ENCODE measurements at places on chromosomes 13 and 19.

DNA sequence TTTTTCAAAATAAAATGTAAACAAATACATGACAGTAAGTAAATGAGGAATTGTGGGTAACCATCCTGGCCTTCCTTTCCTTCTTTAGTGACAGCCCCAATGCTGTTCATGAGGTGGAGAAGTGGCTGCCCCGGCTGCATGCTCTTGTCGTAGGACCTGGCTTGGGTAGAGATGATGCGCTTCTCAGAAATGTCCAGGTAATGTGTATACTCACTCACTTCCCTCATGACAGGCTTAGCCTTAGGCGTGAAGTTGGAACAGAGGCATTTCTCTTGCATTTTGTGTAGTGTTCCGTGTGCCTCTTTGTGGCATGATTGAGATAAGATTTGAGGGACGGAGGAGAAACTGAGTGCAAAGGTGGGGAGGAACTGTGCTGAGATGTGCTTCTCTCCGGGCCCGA is 12.0 kb downstream of the NAXD start:
- DNase-seq, result no peak

DNA sequence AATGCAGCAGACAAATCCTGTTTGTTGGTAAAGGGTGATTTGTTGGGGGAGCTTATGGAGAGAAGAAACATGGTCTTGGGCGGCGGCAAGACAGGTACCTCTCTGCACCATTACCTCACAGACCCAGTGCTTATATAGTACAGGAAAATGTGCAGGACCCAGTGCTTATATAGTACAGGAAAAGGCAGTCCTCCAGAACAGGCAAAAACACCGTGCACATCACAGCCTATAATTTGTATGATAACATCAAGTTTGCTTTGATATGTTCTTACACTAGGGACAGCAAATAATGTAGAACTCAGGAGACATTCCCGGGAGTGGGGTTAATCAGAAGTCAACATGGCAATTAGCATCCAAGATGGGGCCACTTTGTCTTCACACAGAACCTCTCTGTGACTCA is 20.9 kb downstream of the VAV1 start:
- no peak for DNase-seq

GRCh38 chr13:101080616-101081015 is 335.7 kb downstream of the NALCN start:
- DNase-seq, result no peak

- peak; percentile 13 for DNase-seq
Measured at GRCh38 chr19:17332677-17333581, 1.7 kb downstream of the ANO8 start.

DNA sequence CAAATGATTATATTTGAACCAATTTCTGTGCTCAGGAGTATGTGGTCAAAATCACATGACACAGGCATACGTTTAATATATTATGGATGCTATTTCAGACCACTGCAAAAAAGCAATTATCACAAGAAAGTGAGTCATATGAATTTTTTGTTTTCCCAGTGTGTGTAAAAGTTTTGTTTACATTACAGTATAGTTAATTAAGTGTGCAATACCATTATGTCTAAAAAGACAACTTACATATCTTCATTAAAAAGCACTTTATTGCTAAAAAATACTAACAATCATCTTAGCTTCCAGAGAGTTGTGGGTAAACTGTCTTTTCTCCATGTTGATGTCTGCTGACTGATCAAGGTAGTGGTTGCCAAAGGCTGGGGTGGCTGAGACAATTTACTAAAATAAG is 347.2 kb upstream of the PCDH9 start:
- no peak for DNase-seq

DNA sequence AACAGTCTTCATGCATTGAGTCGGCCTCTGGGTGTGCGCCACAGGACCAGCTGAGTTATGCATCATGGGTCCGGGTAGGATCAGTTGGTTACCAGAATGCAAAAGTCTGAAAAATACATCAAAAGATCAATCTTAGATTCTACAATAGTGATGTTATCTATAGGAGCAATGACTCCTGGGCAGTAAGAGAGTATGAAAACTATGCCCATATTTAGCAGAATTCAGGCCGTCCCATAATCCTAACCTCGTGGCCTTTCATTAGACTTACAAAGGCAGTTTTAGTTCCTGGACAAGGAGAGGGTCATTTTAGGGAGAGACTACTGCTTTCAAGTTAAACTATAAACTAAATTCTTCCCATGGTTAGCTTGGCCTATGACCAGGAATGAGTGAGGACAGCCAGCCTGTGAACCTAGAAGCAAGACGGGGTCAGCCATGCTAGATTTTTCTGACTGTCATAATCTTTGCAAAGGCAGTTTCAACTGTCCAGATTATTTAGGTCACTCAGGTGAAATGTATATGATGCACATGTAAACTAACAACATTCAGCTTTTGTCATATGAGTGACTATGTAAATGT is 11.8 kb upstream of the CDADC1 start:
- DNase-seq, result no peak

DNA sequence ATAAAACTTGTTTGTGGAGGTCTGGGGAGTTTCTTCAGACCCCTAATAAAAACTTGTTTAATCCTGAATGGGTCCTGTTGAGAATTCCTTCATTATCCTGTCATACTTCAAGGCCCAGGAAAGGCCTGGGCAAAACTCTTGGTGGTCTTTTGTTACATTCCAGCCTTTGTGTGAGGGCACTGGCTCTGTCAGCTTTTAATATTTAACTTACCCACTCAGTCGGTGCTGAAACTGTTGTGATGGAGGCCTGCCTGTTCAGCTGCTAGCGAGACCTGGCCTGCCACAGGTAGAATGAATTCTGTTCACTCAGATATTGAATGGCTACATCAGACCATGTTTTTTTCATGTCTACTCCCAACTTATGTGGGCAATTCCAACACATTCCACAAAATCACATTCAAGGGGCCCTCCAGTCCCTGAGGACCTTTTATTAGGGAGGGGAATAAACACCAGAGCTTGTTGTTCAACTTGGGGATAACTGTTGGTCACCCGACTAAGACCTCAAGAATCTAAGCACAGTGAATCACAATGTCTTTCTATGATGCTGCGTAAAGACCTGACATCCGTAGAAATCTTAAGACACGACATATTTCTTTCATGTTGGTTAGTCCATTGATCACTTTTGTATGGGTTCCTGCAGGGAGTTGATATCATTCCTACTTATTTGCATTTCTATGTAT is 12.5 kb downstream of the NLRP8 start:
- DNase-seq, result no peak

DNA sequence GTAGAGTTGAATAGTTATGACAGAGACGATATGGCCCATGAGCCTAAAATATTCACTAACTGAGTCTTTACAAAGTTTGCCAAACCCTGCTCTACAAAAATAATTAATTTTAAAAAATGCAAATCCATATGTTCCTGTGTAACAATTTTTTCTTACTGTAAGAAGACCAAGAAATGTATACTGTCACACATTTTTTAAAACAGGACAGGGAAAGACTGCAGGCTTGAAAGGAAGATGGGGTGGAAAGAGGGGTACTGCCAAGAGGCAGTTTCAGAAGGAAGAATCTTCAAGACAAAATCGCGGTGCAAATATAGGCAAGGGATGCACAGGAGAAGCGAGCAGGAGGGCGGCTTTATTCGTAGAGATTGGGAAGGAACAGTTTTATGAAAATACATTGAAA is 115.7 kb upstream of the KLHL1 start:
- no peak for DNase-seq
